ENCODE measurements at places on chromosomes 7 and 10.

DNA sequence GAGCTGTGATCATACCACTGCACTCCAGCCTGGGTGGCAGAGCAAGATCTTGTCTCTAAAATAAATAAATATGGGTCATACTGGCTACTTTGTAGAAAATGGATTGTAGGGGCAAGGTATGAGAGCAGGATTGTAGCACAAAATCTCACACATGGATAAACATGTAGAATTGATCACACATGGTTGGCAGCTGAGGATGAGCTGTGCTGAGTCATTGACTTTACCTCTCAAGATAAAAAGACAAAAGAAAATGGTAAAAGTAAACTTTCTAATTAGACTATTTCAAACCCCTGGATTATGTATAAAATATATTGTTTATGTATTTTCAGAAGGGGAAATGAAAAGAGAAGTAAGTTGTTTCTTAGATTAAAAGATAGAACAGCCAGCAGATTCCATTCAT, 69.3 kb downstream of the APBB1IP start:
- DNase-seq = no peak

GRCh38 chr10:86636311-86636710, 18.0 kb upstream of the OPN4 start:
- DNase-seq = no peak

DNA sequence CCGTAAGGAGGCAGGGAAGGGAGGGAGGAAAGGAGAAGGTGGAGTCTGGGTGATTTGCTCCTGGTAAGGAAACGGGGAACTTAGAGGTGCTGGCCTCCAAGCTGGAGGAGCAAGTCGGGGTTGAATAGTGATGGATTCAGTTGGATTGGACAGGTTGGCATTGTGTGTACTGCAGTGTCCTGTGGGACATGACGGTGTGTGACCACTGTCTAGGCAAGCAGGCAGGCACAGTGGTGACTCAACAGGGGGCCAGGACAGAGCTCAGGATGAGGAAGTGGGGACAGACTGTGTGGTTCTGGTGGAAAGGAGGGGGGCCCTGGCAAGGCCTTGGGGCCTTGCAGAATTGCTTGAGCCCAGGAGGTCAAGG, 48.8 kb downstream of the COL26A1 start:
- no peak for DNase-seq

GRCh38 chr7:14834456-14834855, 68.1 kb downstream of the DGKB start:
- no peak for DNase-seq

DNA sequence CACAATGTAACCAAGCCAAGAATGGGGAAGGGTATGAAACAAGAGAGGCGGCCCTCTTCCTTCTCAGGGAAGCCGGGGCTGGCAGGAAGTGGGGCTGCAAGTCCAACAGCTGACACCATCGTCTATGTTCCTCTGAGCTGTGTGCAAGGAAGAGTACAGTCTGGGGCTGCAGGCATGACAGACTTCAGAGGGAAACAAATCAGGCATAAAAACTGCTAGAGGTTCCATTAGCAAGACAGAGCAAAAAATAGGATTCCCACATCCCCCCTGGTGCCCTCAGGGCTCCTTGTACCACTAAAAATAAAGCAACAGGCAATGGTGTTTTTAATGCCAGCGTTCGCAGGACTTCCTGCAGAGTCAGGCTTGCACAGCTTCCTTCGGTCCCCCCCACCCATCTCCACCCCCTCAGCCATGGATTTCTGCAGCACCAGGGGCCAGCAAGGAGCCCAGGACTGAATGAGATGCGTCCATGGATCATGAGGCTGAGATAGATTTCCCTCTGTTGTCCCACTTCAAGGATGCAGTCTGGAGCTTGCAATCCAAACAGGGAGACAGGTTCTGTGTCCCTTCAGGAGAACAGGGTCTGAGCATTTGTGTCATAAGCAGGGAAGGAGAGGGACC, 34.6 kb downstream of the KCNMA1 start:
- no peak for DNase-seq

DNA sequence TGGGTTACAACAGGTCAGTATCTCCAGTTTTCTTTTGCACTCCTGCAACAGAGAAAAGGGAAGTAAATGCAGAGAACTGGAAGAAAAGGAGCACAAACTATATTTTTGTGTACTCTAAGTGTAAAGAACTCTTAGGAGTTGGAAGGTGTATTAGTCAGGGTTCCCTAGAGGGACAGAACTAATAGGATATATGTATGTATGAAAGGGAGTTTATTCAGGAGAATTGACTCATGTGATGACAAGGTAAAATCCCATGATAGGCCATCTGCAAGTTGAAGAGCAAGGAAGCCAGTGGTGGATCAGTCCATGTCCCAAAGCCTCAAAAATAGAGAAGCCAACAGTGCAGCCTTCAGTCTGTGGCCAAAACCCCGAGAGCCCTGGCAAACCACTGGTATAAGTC, 22.6 kb upstream of the RAB18 start:
- no peak for DNase-seq

DNA sequence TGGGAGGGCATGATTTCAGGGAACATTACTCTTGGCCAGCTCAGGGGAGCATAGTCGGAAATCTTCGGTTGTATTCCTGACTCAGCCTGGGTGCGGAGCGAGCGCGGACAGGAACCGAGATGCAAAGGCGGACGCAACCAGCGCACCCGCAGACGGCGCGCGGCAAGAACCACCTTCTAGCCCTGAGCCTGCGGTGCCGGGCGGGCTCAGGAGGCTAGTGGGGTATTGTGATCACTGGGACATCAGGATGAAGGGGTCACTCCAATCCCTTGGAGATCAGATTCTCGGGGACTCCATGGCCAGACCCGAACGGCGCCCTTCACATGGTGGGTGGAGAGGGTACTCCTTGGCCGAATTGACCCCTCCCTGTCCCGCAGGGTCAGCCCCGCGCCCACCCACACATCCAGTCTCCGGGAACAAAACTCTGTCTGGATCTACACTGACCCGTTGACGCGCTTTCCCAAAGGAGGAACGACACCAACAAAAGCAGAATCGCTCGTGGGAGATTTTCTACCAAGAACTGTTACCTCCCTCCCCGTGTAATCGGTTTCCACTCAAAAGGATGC, 730.5 kb downstream of the ZWINT start:
- DNase-seq = no peak

- DNase-seq = no peak
These were observed 86.4 kb upstream of the SEMA3C start for GRCh38 chr7:81005254-81005653.

- DNase-seq = peak; percentile 19
These were observed 212.4 kb downstream of the CCSER2 start for GRCh38 chr10:84540617-84541288.

DNA sequence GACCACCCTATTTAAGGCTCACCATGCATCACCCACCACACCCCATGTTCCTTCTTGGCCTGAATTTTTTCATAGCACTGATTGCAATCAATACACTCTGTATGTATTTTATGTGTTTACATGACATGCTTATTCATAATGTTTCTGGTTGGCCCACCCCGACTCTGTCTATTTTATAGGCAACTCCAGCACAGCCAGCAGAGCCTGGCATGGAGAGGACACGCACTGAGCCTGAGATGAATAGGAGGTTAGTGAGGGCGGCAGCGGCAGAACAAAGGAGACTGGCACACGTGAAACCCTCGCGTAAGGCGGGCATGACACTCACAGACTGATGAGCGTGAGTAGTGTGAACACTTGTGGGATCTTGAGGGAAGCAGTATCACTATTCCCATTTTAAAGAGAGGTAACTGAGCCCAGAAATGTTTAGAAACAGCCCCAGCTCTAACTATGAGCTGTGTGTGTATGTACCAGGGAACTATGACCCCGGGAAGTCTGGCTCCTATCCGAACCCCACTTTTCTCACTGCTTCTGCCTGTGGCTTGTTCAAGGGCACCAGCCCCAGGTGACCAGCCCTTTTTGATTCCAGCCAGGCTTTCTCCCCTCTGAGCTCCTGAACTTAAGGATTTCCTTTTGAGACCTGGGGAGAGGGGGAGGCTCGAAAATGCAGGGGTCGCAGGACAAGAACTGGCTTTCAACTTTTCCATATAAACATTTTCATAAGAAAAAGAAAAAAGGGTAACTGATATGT, 113.3 kb downstream of the ARHGAP22 start:
- DNase-seq = no peak

GRCh38 chr10:28366994-28367393, 64.1 kb upstream of the MPP7 start:
- no peak for DNase-seq

- no peak for DNase-seq
These were observed 586 bp upstream of the ANKRD26 start for GRCh38 chr10:27100813-27101347.

GRCh38 chr7:115582956-115583355, 447.6 kb downstream of the TFEC start:
- no peak for DNase-seq

- no peak for DNase-seq
These were observed 36.5 kb downstream of the KLF6 start for GRCh38 chr10:3748484-3748883.

- no peak for DNase-seq
These were observed 5.7 kb downstream of the STK17A start for GRCh38 chr7:43588477-43589132.

DNA sequence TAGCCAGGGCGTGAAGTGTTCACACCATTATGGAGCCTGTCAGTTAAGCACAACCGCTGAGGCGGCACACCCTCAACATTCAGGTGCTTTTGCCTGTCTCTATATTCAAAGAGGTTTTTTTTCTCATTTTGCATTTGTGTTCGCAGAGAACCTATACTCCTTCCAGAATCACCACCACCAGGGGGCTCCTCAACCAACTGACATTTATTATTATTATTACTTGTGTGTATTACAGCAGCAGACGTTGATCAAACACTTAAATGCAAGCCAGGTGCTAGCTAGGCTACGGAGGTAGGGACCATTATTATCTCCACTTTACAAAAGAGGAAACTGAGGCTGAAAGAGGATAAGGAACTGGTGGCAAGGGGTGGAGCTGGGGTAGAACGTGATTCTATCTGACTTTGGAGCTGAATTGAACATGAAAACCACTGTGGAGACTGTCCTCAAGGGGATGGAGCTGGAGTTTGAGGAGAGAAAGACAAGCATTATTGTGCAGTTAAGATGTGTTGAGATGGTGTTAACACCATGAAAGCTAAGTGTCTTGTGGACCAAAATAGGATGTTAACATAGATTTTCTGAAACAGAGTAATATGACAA, 133.8 kb upstream of the PLXNA4 start:
- DNase-seq = peak; percentile 3

- DNase-seq = no peak
These were observed 17.7 kb downstream of the ACSM6 start for GRCh38 chr10:95211606-95212279.

DNA sequence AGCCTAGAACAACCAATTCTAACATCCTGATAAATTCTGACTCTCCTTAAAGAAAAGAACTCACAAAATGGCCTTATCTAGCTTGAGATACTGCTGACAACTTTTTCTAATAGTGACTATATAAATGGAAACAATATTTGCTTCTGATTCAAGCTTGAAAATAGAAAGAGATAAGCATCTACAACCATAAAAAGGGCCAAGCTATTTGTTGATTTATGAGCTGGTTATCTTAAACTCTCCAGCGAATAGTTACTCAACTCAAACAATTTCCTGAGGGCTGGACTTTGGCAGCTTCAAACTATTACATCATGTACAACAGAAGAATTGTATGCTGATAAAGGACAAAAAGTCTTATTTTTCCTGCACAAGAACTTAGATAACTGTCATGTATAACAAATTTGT, 4.6 kb downstream of the USP54 start:
- no peak for DNase-seq

DNA sequence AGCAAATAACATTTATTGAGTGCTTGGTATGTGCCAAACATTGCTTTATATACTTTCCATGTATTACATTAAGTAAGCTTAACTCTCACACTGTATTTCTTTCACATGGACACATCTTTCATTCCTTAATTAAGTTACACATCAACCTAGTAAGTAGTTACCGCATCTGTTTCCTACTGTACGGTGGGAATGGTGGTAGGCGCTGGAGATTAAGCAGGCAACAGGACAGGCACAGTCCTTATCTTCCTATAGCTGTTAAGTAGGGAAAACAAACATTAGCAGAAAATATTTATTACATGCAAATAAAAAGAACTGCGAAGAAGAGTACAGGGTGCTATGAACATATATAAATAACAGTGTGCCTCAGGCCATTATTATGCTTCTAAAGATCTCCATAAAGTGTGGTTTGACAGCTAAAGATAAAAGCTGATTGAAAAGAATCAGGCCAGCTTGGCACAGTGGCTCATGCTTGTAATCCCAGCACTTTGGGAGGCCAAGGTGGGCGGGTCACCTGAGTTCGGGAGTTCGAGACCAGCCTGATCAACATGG, 105.0 kb downstream of the SUGCT start:
- no peak for DNase-seq

DNA sequence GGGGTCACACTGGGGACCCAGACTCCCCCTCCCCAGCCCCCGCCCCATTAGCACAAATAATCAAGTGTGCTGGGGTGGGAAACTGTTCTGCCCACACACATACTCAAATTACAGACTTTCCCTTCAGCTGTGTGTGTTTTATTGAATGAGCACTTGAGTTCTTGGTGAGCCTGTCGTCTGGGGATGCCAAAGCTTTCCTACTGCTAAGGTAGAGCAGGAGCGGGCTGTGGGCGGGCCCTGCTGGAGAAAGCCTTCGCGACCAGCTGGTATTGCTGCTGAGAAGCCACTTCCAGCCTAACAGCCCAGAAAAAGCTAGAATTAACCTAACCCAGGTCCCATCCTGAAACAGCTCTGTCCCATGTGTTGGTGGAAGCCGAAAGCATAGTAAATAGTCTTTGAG, 87.0 kb upstream of the KMT2E start:
- no peak for DNase-seq

GRCh38 chr7:2441430-2442058, 34.7 kb downstream of the GRIFIN start:
- no peak for DNase-seq

- no peak for DNase-seq
These were observed 10.7 kb upstream of the PANK1 start for GRCh38 chr10:89655722-89656121.

- no peak for DNase-seq
These were observed 1.7 kb upstream of the SUMF2 start for GRCh38 chr7:56062382-56062781.

DNA sequence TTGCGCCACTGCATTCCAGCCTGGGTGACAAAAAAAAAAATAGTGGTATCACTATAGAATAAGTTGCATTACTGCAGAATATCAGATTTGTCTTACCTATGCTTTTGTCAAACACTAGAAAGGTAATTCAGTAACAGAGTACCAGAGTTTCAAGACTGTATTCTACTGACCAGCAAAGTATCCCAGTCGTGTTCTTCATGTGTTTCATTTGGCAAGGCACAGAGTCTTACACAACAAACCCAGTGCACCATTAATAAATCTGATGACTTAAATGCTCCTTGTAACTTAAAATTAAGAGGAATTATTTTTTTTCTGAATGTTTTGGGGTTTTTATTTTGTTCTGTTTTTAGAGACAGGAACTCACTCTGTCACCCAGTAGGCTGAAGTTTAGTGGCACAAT, 34.4 kb upstream of the PBLD start:
- no peak for DNase-seq

GRCh38 chr10:5534051-5534821, 9.5 kb downstream of the CALML3 start:
- no peak for DNase-seq

GRCh38 chr10:47351899-47352815, 4.0 kb downstream of the RBP3 start:
- DNase-seq = no peak

All from effector memory CD4-positive, alpha-beta T cell (primary cell).